Tongue (tissue), 3 donors: ENCODE measurements at places on chromosomes 3 and 15.

- DNase-seq: peak; percentile 56
These were observed 203.6 kb upstream of the PDZRN3 start for GRCh38 chr3:73828348-73828747.

DNA sequence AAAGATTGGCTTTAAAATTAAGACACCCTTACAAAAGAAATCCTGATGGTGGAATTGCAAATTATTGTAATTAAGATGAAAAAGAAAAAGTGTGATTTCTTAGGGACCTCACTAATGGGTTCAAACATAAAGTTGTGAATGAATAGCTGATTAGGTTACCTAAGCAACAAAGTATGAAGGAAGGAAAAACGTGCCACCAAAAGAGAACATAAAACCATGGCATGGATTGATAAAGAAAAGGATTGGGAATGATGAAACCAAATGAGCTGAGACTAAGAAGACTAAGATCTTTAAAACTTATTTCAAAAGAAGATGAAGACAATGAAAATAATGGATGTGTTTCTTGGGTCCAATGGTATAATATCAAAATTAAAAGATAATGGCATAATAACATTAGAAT, 32.2 kb upstream of the GUCA1C start:
- DNase-seq: no peak

DNA sequence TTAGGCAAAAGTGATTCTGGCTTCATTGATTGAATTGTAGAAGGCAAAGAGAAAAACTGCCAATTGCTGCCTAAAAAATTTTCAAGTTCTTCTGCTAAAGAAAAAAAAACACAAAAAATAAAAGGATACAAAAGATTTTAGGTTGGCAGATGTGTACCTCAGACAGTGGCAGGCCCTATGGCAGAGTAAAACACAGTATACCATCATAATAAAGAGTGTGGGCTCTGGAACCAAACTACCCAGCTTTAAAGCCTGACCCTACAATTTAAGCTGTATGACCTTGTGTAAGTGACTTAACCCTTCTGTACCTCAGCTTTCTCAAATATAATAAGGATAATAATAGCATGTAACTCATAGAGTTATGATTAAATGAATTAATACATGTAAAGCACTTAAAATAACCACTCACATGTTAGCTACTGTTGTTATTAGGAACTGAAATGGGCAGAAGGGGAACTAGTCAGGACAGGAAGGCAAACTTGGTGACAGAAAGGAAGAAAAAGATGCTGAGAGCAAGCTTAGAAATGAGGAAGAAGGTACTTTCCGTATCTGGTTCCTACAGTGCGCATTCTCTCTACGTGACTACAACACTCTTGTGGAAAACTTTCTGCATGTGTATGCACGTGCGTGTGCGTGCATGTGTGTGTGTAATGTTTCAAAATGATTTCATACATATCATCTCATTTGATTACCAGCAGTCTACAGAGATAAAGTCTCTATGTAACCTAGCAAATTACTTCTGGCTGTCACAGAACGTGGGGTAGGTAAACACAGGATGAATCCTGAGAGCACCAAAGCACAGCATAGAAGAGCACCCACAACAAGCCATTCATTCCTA, 13.6 kb upstream of the GATM start:
- no peak for DNase-seq

DNA sequence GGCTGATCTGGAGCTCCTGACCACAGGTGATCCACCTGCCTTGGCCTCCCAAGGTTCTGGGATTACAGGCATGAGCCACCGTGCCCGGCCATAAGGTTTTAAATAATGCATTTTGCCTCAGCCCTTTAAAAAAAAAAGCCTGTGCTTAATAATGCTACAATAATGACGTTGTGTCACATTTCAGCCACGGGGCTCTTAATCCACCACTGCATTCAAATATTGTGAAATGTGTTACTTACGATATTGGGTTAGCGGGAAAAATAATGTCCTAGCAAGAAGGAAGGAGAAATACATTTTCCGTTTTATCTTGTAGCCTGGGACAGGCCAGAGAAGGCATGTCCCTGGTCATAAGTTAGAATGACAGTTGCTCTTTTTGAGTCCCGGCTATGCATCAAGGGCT, 17.6 kb downstream of the PAQR5 start:
- no peak for DNase-seq

DNA sequence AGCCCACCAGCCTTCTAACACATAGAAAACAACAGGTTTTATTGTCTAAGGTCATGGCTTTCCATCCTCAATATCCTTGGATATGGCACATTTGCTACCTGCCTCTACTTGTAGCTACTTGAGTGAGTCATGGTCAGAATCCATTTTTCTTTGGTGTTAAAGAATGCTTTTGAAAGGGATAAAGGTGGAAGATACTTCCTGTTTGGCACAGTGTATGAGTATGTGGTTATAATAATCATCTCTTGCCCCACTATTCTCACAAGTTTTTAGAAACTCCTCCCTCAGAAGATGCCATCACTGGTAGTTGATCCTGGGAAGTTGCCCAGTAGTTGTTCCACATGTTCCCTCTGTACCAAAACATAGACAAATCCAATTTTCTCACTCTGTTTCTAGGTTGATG, 508.6 kb upstream of the IL12A start:
- no peak for DNase-seq

GRCh38 chr15:94887391-94887790, 656.0 kb downstream of the MCTP2 start:
- DNase-seq: no peak

DNA sequence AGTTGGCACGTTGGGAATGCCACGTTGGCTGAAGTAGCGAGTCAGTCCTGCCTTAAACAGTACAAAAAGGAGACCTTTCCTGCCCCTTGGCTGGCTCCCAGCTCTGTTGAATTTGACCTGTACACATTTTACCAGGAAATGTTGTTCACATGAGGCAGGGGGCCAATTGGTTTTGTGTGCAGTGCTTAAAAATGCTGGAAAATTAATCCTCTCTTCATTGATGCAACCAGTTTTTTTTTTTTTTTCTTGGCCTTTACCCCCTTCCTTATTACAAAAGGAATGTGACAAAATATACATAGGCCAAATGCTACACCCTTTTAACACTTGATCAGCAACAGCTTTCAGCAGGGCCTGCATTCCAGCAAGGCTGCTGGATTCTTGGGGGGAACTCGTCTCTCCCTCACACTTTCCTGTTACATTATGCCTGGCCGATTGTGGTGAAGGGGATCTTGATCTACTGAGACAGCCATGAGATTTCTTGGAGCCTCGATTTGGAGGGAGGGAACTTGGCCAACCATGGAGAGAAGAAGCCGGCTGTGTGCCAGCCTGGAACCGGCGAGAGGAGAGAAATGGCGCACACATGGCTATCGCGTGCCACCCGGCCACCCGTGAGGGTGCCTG, 93.1 kb downstream of the DNASE1L3 start:
- DNase-seq: peak; percentile 36

GRCh38 chr3:13493867-13494441, 13.8 kb downstream of the HDAC11 start:
- no peak for DNase-seq

- no peak for DNase-seq
These were observed 9.3 kb downstream of the STRA6 start for GRCh38 chr15:74193299-74193718.

DNA sequence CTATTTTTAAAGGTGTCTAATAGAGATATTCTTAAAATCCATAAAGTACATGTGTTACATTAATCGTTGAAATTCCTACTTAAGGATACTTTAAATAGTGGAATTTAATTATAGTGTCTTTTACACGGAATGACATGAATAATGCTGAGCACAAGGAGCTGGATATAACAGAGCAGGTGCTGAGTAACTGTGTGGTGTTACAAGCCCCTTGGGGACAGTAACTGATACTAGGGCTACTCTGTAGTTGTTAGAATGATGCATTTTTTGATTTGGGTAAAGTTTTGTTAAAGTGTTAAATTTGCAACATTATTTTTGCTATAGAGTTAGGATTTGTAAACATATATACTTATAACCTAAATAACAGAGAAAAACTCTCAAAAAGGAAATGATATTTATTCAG, 1496.1 kb downstream of the OTOL1 start:
- no peak for DNase-seq

- peak; percentile 53 for DNase-seq
These were observed 90.8 kb downstream of the OXNAD1 start for GRCh38 chr3:16355828-16356227.

GRCh38 chr3:64264501-64265109, 39.3 kb upstream of the PRICKLE2 start:
- peak; percentile 16 for DNase-seq

DNA sequence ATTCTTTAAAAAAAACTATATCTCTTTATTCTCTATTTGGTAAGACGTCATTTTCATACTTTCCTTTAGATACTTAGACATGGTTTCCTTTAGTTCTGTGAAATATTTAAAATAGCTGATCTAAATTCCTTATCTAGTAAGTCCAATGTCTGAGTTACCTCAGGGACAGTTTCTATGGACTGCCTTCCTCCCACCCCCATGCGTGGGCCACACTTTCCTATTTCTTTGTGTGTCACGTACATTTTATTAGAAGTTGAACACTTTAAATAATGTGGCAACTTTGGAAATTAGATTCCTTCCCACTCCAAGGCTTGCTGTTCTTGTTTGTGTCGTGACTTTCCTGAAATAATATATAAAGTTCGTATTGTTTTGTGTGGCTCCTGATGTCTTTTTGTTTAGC, 260.7 kb downstream of the EDEM1 start:
- DNase-seq: no peak

DNA sequence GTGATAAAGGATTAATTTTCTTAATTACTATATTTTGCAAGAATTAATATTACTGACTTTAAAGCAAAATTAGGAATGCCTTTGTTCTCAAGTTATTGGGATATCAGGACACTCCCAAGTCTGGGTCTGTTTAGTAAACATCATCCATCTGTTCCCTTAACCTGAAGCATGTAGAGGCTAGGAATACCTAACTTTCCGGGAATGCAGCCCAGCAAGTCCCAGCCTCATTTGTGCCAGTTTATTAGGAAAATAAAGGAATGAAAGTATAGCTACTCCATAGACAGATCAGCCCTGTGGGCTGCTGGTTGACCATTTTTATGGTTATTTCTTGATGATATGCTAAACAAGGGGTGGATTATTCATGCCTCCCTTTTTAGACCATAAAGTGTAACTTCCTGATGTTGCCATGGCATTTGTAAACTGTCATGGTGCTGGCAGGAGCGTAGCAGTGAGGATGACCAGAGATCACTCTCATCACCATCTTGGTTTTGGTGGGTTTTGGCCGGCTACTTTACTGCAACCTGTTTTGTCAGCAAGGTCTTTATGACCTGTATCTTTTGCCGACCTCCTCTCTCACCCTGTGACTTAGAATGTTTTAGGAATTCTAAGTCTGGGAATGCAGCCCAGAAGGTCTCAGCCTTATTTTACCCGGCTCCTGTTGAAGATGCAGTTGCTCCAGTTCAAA, 540.2 kb downstream of the NAALADL2 start:
- DNase-seq: no peak

GRCh38 chr15:97517737-97518136, 442.8 kb upstream of the ARRDC4 start:
- DNase-seq: no peak

DNA sequence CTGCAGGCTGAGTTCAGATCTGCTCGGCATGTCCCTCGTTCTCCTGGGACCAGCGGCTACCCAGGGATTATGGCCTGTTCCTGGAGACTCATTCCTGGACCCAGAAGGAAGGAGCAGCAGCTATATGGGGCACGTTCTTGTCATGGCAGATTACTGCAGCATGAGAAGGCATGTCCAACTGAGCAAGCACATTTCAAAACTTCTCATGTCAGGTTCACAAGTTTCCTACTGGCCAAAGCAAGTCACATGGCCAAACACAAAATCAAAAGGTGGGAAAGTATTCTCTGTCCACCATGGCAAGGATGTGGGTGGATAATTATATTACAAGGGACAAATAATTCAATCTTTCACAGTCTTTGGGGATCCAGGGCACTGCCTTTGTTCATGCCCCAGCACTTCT, 71.9 kb upstream of the C15orf39 start:
- no peak for DNase-seq

- no peak for DNase-seq
These were observed 3.6 kb upstream of the GRAMD1C start for GRCh38 chr3:113834983-113835382.

- peak; percentile 86 for DNase-seq
These were observed 126.2 kb upstream of the RASGRP1 start for GRCh38 chr15:38690719-38691332.

DNA sequence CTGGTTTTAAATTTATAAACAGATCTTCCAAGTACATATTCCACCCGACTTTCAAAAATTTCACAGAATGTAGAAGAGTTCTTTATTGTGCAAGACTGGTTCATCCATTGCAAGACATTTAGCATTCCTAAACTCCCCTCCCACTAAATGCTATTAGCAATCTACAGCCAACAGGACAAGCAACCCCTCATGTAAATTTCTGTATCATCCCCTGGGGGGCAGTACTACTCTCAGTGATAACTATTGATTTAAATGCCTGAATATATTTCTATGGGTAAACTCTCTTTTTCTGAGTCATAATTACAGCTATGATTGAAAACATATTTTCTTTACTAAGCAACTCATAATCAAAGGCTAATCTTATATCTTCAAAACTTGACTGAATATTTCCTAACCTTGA, 10.7 kb upstream of the SLC15A2 start:
- DNase-seq: peak; percentile 8

- DNase-seq: no peak
These were observed 5.7 kb downstream of the PCCB start for GRCh38 chr3:136255672-136256406.

GRCh38 chr15:26628879-26629529, 143.9 kb downstream of the GABRB3 start:
- DNase-seq: peak; percentile 56

DNA sequence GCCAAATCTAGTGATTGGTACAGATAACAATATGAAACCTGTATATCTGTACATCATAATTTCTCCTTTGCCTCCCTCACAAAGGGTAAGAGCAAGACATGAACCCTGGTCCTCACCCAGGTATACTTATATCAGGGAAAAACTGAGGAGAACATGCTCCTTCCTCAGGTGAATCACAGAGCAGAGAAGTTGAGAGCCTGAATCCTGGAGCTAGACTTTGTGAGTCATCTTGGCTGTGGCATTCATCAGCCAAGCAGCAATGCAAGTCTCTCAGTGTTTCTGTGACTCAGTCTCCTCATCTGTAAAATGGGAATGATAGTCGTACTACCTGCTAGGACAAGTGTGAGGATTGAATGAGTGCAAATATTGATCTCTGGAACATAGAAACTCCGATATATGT, 165.7 kb upstream of the ADAMTS9 start:
- DNase-seq: no peak

GRCh38 chr3:121819236-121819635, 15.6 kb downstream of the IQCB1 start:
- no peak for DNase-seq

GRCh38 chr3:148911592-148911991, 46.5 kb downstream of the CPA3 start:
- no peak for DNase-seq

GRCh38 chr15:57770495-57770894, 64.0 kb downstream of the POLR2M start:
- DNase-seq: no peak
